ENCODE measurements at places on chromosomes 1 and 21. TPM values are rescaled to one million over a fixed set of nuclear protein-coding genes. Genes with fewer than 3 reads are reported as not detected.

Gene CNR2
- not detected for total RNA-seq

Gene IL10
- 17.3 TPM for total RNA-seq

Gene MAB21L3
- not detected for total RNA-seq

Gene PIK3R3
- 0.83 TPM for total RNA-seq

Gene HES2
- 0.07 TPM for total RNA-seq

Gene CD52
- total RNA-seq: 261 TPM

Gene DMBX1
- total RNA-seq: 0.10 TPM

Gene TRIM58
- not detected for total RNA-seq

Gene TSPAN1
- 0.53 TPM for total RNA-seq

- H3K4me3 ChIP-seq: no peak overlapping the region
- H3K4me1 ChIP-seq: no peaks in the 10 kb centered on the region
- DNase-seq: no peak
- no peaks in the 10 kb centered on the region for H3K27me3 ChIP-seq
- H3K27ac ChIP-seq: no peak overlapping the region
Measured at GRCh38 chr1:68777851-68778250, 281.0 kb upstream of the DEPDC1 start.

GRCh38 chr21:30480145-30480544 lies at the start of gene KRTAP19-1:
Gene KRTAP19-1 (minus strand): TSS chr21:30480367. CDS start chr21:30480317, 50 bp downstream.
- H3K27me3 ChIP-seq: no peaks in the 10 kb centered on the region
- no peak within 1 kb of the TSS for H3K27ac ChIP-seq
- H3K4me3 ChIP-seq: no peak within 1 kb of the TSS

- no peaks in the 10 kb centered on the region for H3K36me3 ChIP-seq
- no peak for DNase-seq
- no peak overlapping the region for H3K4me3 ChIP-seq
- H3K27ac ChIP-seq: no peak overlapping the region
- H3K4me1 ChIP-seq: no peaks in the 10 kb centered on the region
- H3K27me3 ChIP-seq: no peaks in the 10 kb centered on the region
Measured at GRCh38 chr1:82565146-82565545, 764.4 kb downstream of the ADGRL2 start.

GRCh38 chr1:109989506-109990301 lies 5.1 kb downstream of the AHCYL1 start:
- H3K36me3 ChIP-seq: peaks cover 11% of the 10 kb centered on the region
- H3K27ac ChIP-seq: no peak overlapping the region
- peaks cover 58% of the 10 kb centered on the region for H3K4me1 ChIP-seq
- no peaks in the 10 kb centered on the region for H3K27me3 ChIP-seq
- H3K4me3 ChIP-seq: no peak overlapping the region

DNA sequence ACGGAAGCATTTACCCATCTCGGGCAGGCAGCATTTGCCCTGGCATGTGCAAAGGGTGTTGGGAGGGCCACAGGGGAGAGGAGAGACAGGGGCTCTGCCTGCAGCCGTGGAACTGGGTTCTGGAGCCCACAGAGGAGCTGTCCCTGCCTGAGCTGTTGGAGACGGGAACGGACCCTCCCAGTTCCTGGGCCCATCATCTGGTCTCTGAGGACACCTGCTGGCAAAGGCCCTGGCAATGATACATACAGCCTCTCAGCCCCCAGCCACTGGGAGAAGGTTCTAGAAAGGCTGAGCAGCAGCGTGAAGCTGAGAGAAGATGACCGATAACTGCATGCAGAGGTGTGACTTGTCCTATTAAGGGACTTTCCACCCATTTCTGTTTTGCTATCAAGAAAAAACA lies 31.4 kb downstream of the FAAP20 start:
- no peaks in the 10 kb centered on the region for H3K27me3 ChIP-seq
- H3K36me3 ChIP-seq: no peaks in the 10 kb centered on the region
- H3K4me1 ChIP-seq: no peaks in the 10 kb centered on the region
- no peak overlapping the region for H3K4me3 ChIP-seq

DNA sequence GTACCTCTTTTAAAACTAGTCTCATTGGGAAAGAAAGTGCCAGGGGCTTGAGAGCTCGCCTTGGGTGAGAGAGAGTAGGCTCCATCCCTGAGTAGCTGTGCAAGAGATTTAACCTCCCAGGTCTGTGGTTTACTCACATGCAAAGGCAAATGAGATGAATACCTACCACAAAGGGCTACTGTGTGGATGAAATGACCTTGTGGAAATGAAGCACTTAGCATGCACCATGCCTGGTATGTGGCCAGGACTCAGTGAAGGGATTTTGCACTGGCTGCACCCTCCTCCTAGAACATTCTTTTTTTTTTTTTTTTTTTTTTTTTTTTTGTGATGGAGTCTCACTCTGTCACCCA lies 120.3 kb downstream of the PROX1 start:
- no peaks in the 10 kb centered on the region for H3K4me1 ChIP-seq
- DNase-seq: no peak
- no peak overlapping the region for H3K4me3 ChIP-seq
- H3K36me3 ChIP-seq: no peaks in the 10 kb centered on the region

DNA sequence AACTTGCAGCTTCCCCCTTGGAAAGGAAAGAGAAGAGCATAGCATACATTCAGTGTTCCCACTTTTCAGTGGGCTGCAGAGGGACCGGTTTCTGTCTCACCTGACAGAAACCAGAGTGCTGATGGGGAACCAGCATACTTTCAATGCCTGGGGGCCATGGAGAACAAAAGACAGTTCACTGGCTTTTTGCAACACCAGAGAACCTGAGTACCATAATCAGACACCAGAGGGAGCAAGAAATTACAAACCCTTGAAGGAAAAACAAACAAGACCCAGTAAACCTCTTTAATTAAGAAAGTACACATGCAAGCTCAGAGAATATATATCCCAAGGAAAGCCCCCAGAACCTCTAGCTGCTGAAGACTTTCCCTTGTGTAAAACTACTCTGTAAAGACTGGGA lies 51.1 kb downstream of the CSMD2 start:
- H3K4me1 ChIP-seq: no peaks in the 10 kb centered on the region
- H3K4me3 ChIP-seq: no peak overlapping the region
- DNase-seq: no peak
- H3K36me3 ChIP-seq: no peaks in the 10 kb centered on the region
- H3K27ac ChIP-seq: no peak overlapping the region
- H3K27me3 ChIP-seq: peaks cover 4% of the 10 kb centered on the region

- H3K36me3 ChIP-seq: peaks cover 4% of the 10 kb centered on the region
- H3K27ac ChIP-seq: no peak overlapping the region
- DNase-seq: no peak
- H3K4me3 ChIP-seq: no peak overlapping the region
Measured at GRCh38 chr1:6685381-6685780, 16.2 kb downstream of the DNAJC11 start.

- H3K4me1 ChIP-seq: peaks cover 55% of the 10 kb centered on the region
- peaks cover 10% of the 10 kb centered on the region for H3K36me3 ChIP-seq
- peaks cover 4% of the 10 kb centered on the region for H3K27me3 ChIP-seq
- DNase-seq: no peak
Measured at GRCh38 chr1:172657586-172657985, 1.3 kb upstream of the FASLG start.

DNA sequence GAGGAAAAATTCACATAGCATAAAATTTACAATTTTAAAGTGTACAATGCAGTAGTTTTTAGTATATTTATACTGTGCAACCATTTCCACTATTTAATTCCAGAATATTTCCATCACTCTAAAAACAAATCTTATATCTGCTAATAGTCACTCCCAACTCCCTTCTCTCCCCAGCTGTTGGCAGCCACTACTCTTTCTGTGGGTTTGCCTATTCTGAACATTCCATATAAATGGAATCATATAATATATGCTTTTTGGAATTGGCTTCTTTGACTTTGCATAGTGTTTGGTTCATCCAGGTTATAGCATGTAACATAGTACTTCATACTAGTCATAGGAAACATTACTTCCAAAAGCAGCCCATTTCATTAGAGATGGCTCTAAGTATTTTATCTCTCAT lies 25.0 kb upstream of the TMEM39B start:
- H3K27ac ChIP-seq: no peak overlapping the region
- no peak for DNase-seq
- H3K36me3 ChIP-seq: peaks cover 32% of the 10 kb centered on the region

DNA sequence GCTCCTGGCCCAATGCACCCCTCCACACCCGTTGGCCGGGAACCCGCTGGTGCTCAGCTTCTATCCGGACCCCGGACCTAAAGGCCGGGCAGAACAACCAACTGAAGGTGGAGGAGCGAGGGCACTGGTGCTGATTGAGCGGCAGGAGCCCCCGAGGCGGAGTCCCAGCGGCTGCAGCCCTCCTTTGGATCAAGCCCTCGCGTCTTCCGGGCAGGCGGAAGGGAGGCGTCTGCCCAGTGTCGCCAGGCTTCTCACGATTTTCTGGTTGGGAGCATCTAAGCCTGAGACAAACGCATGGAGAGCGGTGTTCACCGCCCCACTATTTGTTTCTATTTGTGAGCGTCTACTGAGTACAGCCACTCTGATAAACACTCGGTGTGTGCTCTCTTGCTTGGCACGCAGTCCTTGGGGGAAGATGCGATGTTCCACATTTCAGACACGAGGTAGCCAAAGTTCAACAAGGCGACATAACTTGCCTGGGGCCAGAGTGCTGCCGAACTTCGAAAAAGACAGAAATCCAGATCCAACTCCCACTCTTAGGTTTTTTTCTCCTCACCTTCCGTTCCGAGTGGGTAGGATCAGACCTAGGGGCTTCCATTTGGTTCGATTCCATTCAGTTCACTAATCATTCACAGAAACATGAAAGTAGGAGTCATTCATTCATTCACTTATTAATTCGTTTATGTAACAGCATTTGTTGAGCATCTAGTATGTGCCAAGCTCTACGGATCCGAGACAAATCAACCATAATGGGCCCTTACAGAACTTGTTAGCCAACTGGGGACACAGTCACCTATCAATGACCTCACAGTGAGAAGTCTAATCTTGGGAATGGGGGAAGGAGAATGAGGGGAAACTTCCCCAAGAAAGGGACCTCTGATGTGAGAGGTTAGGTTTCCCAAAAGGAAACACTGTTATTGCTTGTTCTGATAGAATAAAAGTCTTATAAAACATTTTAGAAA lies 4.9 kb upstream of the DMRTA2 start:
- DNase-seq: no peak
- H3K27me3 ChIP-seq: peaks cover 78% of the 10 kb centered on the region
- no peak overlapping the region for H3K27ac ChIP-seq

GRCh38 chr1:202251424-202252256 lies 58.0 kb downstream of the LGR6 start:
- H3K36me3 ChIP-seq: no peaks in the 10 kb centered on the region
- no peak overlapping the region for H3K4me3 ChIP-seq
- H3K27me3 ChIP-seq: peaks cover 7% of the 10 kb centered on the region
- DNase-seq: no peak
- no peak overlapping the region for H3K27ac ChIP-seq
- H3K4me1 ChIP-seq: no peaks in the 10 kb centered on the region

GRCh38 chr1:50917138-50918137 lies 42.6 kb downstream of the FAF1 start:
- peaks cover 10% of the 10 kb centered on the region for H3K4me1 ChIP-seq
- peaks cover 8% of the 10 kb centered on the region for H3K36me3 ChIP-seq
- no peaks in the 10 kb centered on the region for H3K27me3 ChIP-seq
- no peak overlapping the region for H3K27ac ChIP-seq
- H3K4me3 ChIP-seq: no peak overlapping the region

GRCh38 chr1:176058686-176059085 lies 148.4 kb downstream of the COP1 start:
- no peak overlapping the region for H3K4me3 ChIP-seq
- H3K27ac ChIP-seq: no peak overlapping the region
- peaks cover 9% of the 10 kb centered on the region for H3K36me3 ChIP-seq
- H3K4me1 ChIP-seq: peaks cover 3% of the 10 kb centered on the region
- H3K27me3 ChIP-seq: no peaks in the 10 kb centered on the region

DNA sequence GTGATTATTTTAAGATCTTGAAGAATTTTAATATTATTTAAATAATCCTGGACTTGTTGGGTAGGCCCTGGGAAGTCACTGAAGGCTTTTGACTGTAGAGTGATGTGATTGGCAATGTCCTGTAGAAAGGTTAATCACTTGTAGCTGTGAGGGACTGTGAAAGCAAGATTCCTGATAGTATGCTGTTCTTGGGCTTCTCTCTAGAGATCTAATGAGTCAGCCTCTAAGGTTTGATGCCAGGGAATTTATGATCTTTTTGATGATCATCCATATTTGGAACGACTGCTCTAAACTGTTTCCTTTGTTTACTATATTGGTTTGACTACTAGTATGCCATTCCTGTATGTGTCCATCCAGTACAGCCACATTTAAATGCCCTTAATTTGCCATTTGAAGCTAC lies 56.5 kb downstream of the CAMSAP2 start:
- no peaks in the 10 kb centered on the region for H3K36me3 ChIP-seq
- no peak overlapping the region for H3K27ac ChIP-seq
